ENCODE measurements at places on chromosomes 5 and 9.

DNA sequence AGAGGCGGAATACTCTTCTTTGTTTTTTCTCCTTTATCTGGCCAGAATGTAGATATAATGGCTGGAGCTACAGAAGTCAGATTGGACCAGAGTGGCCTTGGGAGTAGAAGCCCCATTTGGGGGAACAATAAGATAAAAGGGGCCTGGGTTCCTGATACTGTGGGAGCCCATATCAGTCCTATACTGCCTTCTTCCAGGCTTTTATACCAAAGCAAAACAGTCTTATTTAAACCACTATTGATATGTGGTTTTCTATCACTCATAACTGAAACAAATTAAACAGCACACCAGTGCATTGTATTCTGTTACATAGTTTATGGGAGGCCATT lies 14.3 kb downstream of the SPAAR start:
- no peak for DNase-seq

DNA sequence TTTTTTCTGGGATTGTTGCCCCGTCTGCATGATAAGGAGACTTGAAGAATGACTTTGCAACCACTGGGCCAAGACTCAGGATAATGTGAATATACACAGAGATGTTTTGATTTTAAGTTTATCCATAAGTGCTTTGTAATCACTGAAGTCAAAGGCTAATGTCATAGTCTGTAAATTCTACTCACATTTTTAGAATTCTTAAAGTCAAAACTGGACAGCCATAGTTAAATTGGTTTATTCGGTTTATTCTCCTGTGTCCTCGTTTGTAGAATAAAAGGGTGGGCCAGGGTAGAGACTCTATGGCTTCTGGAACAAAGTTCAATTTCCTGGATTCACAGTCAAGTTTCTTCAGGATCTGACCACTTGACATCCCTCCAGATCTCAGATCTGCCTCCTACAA lies 327.7 kb upstream of the TNC start:
- DNase-seq, result no peak

GRCh38 chr5:180018347-180019060 lies 53.1 kb downstream of the RNF130 start:
- no peak for DNase-seq

DNA sequence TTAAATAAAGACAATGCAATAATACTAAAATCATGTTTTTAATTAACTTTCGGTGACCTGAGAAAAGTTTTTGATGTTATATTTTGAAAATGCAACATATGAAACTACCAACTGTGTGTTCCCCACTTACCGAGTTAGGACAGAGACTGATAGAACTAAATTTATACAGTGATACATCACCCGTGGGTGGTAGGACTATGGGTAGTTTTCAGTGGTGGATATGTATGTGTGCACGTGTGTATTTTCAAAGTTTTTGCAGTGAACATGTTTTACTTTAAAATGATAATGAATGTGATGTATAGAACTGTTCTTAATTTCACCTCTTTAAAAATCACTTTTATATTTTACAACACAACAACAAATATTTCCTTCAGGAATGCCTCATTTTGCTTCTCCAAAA lies 25.0 kb upstream of the ACO1 start:
- DNase-seq, result no peak

DNA sequence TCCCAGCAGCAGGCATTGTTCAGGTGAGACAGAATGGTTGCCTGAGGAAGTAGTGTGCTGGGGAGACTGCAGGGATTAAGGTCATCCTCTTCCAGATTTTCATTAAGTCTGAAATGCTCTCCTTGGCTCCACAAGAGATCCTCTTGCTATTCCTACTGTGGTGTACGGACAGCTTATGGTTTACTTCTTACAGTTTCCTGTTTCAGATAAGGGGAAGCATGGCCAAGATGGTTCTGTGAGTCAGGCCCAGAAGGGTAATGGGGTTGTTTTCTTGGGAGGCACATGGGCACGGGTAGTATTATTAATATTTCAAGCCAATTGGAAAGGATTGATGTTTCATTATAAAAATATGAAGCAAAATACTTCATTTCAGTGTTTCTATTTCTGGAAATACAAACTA lies 42.9 kb downstream of the GLRX start:
- no peak for DNase-seq

- no peak for DNase-seq
Measured at GRCh38 chr9:99752417-99753109, 69.1 kb upstream of the NR4A3 start.

Data from stimulated activated CD8-positive, alpha-beta memory T cell treated with anti-CD3 and anti-CD28 coated beads, Interleukin-12 subunit alpha, Interleukin-12 subunit beta, amount 100 ng/mL, for 4 hours (primary cell).